ENCODE measurements at places on chromosomes 4 and X. TPM values are rescaled to one million over a fixed set of nuclear protein-coding genes. Genes with fewer than 3 reads are reported as not detected.

Gene PARM1
- 10.7 TPM for total RNA-seq

Gene ATP8A1
- 161 TPM for total RNA-seq

Gene TFE3
- total RNA-seq = 28.7 TPM

Gene LANCL3
- 0.88 TPM for total RNA-seq

Gene CXXC4
- 5.0 TPM for total RNA-seq

Gene HSFX4
- total RNA-seq = not detected

Gene FAT1
- 580 TPM for total RNA-seq

Gene VCX2
- total RNA-seq = not detected

Gene FUNDC2
- 20.7 TPM for total RNA-seq

- H3K4me1 ChIP-seq = no peaks in the 10 kb centered on the region
- no peak overlapping the region for H3K4me3 ChIP-seq
- H3K27ac ChIP-seq = no peak overlapping the region
- no peak for DNase-seq
- no peaks in the 10 kb centered on the region for H3K36me3 ChIP-seq
These were observed 9.3 kb upstream of the PRMT9 start for GRCh38 chr4:147693218-147693617.

- H3K27ac ChIP-seq = no peak overlapping the region
- H3K36me3 ChIP-seq = no peaks in the 10 kb centered on the region
- no peak for DNase-seq
- no peak overlapping the region for H3K4me3 ChIP-seq
- H3K27me3 ChIP-seq = no peaks in the 10 kb centered on the region
These were observed 836.8 kb upstream of the LCORL start for GRCh38 chr4:18858229-18858922.

DNA sequence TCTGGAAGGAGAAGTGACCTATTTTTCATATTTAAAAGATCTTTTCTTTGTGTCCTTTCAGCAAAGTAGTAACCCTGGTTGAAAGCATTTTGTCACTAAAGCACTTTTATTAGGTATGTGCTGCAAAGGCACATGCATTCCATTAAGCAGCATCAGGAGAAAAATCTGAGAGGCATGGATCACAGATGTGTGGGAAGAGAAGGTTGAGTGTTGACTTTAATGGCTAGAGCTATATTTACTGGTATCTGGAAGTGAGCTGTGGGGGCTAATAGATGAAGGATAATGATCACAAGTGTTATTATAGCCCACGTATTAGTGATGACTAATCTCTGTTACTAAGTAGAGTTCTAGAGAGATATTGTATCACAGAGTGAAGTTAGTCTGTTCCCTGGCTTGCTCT lies 1520.7 kb downstream of the ARAP2 start:
- H3K27me3 ChIP-seq = no peaks in the 10 kb centered on the region
- no peak overlapping the region for H3K27ac ChIP-seq
- no peaks in the 10 kb centered on the region for H3K36me3 ChIP-seq
- DNase-seq = no peak

DNA sequence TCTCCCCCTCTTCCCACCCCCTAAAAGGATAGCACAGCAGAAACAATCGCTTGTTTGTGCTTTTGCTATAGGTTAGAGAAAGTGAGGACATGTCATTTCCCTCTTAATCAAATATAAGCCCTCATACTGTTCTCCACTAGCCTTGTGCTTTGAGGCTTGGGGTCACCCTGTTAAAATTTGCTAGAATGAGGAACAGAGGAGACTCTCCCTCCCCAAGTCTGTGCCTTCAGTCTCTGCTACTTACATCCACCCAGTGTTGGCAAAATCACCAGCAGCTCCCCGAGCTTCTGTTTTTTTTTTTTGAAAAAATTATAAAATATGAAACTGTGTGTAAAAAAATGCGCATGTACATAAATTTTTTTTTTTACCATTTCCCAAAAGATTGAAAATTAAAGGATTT lies 19.3 kb downstream of the KLF3 start:
- H3K4me3 ChIP-seq = no peak overlapping the region
- no peak for DNase-seq
- H3K27me3 ChIP-seq = no peaks in the 10 kb centered on the region
- H3K27ac ChIP-seq = no peak overlapping the region
- no peaks in the 10 kb centered on the region for H3K4me1 ChIP-seq
- no peaks in the 10 kb centered on the region for H3K36me3 ChIP-seq

- no peak overlapping the region for H3K4me3 ChIP-seq
- no peak for DNase-seq
- no peaks in the 10 kb centered on the region for H3K27me3 ChIP-seq
- no peaks in the 10 kb centered on the region for H3K4me1 ChIP-seq
- H3K36me3 ChIP-seq = no peaks in the 10 kb centered on the region
These were observed 63.7 kb downstream of the SEC24D start for GRCh38 chr4:118772081-118772766.

DNA sequence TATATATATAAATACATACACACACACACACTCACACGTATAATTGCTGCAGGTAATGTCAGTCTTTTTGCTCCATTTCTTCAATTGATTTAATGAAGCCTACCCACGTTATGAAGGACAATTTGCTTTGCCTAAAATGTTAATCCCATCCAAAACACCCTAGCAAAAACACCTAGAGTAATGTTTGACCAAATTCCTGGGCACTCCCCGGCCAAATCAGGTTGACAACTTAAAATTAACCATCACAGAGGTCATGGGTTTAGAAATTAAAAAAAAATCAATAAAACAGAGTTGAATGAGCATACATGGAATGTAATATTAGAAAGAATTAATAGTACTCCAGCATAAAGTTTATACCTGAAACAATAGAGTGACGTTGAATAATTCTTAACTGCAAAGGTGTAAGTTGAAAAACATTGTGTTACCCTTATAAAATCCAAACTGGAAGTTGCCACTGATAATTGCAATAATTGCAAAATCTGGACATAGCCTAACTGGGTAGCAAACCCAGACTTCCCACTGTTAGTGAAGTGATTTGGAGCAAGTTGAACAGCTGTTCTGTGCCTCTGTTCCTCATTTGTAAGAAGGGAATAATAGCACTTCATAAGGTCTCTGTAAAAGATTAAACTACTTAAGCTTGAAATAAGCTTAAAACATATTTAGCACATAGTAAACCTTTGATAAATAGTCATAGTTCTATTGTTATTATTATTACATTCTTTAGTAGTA lies 2120.5 kb downstream of the PCDH7 start:
- no peaks in the 10 kb centered on the region for H3K27me3 ChIP-seq
- no peaks in the 10 kb centered on the region for H3K36me3 ChIP-seq
- no peaks in the 10 kb centered on the region for H3K4me1 ChIP-seq
- H3K4me3 ChIP-seq = no peak overlapping the region
- no peak for DNase-seq

GRCh38 chr4:122481766-122482405 lies 25.4 kb upstream of the IL2 start:
- no peak overlapping the region for H3K27ac ChIP-seq
- H3K4me1 ChIP-seq = no peaks in the 10 kb centered on the region
- no peak overlapping the region for H3K4me3 ChIP-seq

GRCh38 chr4:126130215-126130614 lies 815.5 kb downstream of the FAT4 start:
- H3K4me1 ChIP-seq = no peaks in the 10 kb centered on the region
- H3K36me3 ChIP-seq = no peaks in the 10 kb centered on the region
- no peak for DNase-seq
- no peak overlapping the region for H3K27ac ChIP-seq
- no peaks in the 10 kb centered on the region for H3K27me3 ChIP-seq

DNA sequence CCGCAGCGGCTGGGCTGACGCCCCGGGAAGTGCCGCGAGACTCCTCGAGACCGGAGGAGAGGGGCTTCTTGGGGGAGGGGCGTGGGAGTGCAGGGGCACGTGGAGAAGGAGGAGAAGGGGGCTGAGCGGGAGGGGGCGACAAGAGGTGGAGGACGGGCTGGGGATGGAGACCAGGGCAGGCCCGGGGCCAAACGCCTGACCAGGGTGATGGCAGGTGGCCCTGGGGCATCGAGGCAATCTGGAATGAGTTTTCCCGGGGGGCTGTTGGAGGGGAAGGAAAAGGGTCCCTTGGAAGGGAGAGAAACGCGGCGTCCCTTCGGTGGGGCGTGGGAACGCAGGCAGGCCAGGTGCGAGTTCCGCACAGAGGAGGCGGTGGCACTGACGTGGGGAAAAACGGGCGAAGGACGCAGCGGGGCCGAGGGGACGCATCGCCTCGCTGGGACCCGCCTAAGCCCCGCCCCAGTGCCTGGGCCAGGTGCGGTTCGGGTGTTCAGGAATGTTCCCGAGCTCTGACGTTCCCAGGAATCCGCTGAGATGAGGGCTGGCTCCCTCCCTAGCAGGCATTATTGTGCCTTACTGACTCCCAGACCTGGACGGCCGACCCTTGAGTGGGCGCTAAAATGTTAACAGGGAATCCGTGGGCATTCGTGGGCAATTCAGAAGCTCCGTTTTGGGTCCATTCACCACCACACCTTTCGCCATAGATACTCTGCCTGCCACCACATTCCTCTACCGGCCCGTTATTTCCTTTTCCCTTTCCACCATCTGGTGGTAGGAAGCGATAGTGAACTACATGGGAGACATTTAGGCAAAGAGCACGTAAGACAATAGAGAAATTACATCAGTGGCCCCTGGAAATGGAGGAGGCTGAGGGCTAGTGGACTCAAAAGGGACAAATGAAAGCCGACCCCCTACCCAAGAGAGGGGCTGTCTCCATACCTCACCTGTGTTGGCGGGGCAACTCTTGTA lies 795 bp upstream of the SH3KBP1 start:
- peak; percentile 69 for DNase-seq
- H3K27ac ChIP-seq = peak overlapping the region; percentile 68
- no peaks in the 10 kb centered on the region for H3K4me1 ChIP-seq
- no peaks in the 10 kb centered on the region for H3K36me3 ChIP-seq
- no peaks in the 10 kb centered on the region for H3K27me3 ChIP-seq
- H3K4me3 ChIP-seq = peak overlapping the region; percentile 50

DNA sequence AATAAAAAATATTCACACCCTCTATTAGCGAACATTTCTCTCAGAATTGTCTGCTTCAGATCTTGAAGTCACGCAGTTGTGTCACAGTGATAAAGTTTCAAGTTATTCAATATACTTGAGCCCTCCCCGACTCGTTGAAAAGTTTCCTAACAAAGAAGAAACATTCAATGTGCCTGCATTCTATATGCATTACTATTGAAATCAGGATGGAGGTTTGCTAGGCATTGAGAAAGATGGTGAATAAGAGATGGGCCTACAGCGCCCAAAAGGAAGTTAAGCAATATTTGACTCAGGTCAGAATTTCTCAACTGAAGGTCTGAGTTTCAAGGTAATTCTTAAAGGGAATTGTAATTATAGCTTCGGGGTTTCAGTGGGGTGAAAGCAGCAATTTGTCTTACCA lies 6.1 kb downstream of the TCEANC start:
- no peak for DNase-seq
- no peaks in the 10 kb centered on the region for H3K36me3 ChIP-seq
- H3K4me3 ChIP-seq = no peak overlapping the region
- no peaks in the 10 kb centered on the region for H3K4me1 ChIP-seq
- H3K27ac ChIP-seq = no peak overlapping the region
- H3K27me3 ChIP-seq = no peaks in the 10 kb centered on the region

DNA sequence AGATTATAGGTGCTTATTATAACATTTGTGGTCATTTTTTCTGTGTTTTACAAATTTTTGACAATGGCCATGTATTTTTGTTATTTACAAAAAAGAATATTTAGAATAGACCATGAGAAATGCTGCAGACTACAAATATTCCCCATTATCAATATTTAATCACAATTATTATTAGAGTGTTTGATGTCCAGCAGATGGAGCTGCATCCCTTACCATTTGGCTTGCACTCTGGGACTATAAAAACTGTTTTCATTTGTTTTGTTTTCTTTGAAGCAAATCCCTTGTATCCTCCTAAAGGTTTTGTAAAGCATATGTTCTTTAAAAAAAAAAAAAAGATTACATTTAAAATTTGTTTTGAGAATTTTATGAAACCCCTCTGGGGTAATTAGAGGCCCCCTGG lies 85.6 kb upstream of the CXorf66 start:
- H3K4me1 ChIP-seq = no peaks in the 10 kb centered on the region
- no peaks in the 10 kb centered on the region for H3K27me3 ChIP-seq
- H3K27ac ChIP-seq = no peak overlapping the region
- DNase-seq = no peak
- no peaks in the 10 kb centered on the region for H3K36me3 ChIP-seq

DNA sequence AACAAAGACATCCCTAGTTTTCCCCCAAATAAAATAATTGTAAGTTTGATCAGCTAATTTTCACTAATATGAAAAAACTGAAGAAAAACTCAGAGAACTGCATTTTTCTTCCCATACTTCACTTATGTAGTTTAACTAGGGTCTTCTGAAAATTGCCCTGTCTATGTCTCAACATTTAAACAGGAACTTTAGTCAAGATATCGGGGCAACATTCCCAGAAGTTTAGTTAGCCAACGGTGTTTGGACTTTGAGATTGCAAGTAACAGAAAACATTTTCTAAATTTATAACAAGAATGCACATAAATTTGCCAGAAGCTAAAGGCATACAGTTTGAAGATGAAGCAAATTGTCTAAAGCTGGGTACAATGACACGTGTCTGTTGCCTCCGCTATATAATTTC lies 201.1 kb downstream of the ARAP2 start:
- H3K4me3 ChIP-seq = no peak overlapping the region
- no peaks in the 10 kb centered on the region for H3K36me3 ChIP-seq
- no peaks in the 10 kb centered on the region for H3K4me1 ChIP-seq
- no peak overlapping the region for H3K27ac ChIP-seq

- H3K27ac ChIP-seq = no peak overlapping the region
- no peaks in the 10 kb centered on the region for H3K36me3 ChIP-seq
- H3K27me3 ChIP-seq = no peaks in the 10 kb centered on the region
- H3K4me1 ChIP-seq = no peaks in the 10 kb centered on the region
- no peak overlapping the region for H3K4me3 ChIP-seq
These were observed 566.5 kb upstream of the FRG1 start for GRCh38 chr4:189374176-189374575.

DNA sequence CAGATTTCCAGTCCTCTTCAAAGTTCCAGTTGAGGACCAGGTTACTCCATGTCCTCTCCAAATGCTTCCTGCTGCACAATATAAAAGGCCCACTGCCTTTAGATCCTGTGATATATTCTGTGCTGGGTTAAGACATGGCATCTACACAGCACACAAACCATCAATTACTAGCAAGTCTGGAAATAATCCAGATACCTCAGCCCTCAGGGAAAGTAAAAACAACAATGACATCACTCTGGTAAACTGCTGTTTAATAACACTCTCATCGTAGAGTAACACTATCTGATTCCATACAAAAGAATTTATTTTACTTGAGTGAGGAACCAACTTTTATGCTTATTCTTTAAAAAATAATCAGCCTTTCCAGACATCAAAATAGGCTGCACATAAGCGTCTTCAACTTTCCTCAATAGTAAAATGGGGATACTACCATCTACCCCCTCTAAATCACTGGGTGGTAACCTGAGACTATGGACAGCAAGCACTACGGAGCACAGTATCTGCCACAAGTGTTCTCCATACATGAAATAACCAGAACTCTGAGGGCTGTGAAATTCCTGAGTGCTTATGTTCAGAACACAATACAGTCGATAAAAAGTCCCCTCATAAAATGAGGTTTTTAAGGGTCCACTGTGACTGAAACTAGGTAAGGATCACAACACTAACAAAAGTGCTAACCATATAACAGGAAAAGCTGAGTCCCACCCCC lies 53.4 kb downstream of the ABCG2 start:
- H3K27ac ChIP-seq = no peak overlapping the region
- no peak overlapping the region for H3K4me3 ChIP-seq
- H3K27me3 ChIP-seq = no peaks in the 10 kb centered on the region
- H3K36me3 ChIP-seq = no peaks in the 10 kb centered on the region
